Stimulated activated CD4-positive, alpha-beta T cell treated with anti-CD3 and anti-CD28 coated beads, Interleukin-1b, Interleukin-23, amount 100 ng/mL, for 1 hour (primary cell): ENCODE measurements at places on chromosomes 1 and 21.

GRCh38 chr1:205794011-205794730, 18.8 kb downstream of the SLC41A1 start:
- DNase-seq: no peak

GRCh38 chr1:157774412-157774811, 2.5 kb downstream of the FCRL2 start:
- no peak for DNase-seq

DNA sequence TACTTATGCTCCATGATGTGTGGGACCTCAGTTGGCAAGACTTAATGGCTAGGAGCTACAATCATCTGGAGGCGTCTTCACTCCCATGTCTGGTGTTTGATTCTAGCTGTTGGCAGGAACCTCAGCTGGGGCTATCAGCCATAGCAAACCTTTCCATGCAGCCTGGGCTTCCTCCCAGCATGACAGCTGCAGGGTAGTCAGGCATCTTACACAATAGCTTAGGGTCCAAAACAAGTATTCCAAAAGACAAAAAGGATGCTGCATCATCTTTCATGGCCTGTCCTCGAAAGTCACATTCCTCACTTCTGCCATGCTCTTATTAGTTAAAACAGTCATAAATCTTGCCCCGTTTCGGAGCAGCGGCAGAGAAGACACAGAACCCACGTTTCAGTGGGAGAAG, 90.9 kb downstream of the LRRC8C start:
- DNase-seq: no peak

DNA sequence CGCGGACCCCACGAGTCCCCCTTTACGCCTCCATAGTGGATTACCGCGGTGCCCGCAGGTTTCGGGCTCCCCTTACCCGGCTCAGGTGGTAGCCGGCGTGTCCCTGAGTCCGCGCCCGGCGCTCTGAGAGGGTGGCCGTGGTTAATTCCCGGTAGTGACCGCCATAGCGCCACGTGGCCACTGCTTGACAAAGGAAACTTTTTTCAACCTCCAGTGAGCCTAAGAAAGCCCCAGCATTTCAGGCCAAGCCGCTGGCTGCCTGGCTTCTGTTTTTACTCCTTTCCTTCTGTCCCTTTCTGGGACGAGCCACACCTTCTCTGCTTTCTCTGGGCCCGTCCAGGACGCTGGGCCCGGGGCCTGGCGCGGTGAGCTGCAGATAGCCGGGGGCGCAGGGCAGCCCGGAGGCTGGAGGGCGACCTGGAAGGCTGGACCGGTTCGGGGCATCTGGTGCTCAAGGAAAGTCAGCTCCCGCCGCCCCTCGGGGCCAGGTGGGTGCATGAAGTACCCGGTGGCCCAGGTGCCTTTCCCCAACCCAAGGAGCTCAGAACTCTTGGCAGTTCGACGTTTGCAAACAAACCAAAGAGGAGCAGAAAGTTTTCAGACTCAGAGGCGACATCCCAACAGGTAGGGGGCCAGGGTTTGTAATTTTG, 540 bp upstream of the C1orf198 start:
- DNase-seq: no peak

- DNase-seq: no peak
These were observed 297.3 kb upstream of the PROX1 start for GRCh38 chr1:213690341-213690917.

- DNase-seq: no peak
These were observed 34.7 kb upstream of the LRRC3 start for GRCh38 chr21:44420416-44421205.

- no peak for DNase-seq
These were observed 104.5 kb downstream of the POU2F1 start for GRCh38 chr1:167325151-167325550.

GRCh38 chr1:110003747-110004428, 19.3 kb downstream of the AHCYL1 start:
- DNase-seq: no peak

GRCh38 chr1:44228218-44228617, 14.9 kb downstream of the DMAP1 start:
- DNase-seq: no peak

DNA sequence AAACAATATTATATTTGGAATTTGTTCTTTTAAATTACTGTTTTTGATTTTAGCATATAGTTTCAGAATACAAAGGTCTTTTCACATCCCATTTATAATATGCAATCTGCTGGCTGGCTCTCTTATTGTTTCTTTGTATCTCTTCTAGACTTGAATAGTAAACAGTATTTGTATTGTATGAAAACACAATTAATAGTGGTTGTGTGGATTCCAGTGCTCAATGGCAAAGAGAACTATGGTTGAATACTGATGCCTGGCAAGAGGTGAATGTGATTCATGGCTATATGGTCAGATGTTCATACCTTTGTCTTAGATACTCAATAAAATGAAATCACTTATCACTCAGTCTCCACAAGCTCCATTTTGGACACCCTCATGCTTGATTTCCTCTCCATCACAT, 37.2 kb downstream of the OR6Y1 start:
- no peak for DNase-seq

GRCh38 chr21:23801292-23801691, 1806.0 kb downstream of the MRPL39 start:
- DNase-seq: no peak

DNA sequence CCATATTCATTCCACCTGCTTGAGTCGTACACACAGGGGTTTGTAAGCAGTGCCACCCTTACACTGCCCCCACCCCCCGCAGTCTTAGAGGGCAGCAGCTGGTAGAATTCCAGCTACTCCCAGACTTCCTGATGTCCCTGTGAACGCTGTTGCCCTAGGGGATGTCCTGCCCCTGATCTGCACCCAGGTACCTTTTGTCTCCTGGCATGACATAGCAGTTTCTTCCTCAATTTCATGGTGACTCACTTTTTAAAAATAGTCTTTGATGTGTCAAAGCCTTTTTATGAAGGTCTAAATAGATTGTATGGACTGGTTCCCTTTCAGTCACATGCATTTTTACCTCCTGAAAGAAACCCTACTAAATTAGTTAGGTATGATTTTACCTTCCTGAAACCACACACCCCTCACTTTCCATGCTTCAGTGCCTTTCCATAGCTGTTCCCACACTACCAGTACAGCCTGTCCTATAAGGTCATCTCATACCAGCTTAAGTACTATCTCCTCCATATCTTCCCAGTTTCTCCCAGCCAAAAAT, 76.4 kb downstream of the ST3GAL3 start:
- DNase-seq: no peak

- DNase-seq: no peak
These were observed 55.2 kb downstream of the MTR start for GRCh38 chr1:236850077-236850979.

- DNase-seq: no peak
These were observed 85.3 kb upstream of the RGS4 start for GRCh38 chr1:162983671-162984425.

DNA sequence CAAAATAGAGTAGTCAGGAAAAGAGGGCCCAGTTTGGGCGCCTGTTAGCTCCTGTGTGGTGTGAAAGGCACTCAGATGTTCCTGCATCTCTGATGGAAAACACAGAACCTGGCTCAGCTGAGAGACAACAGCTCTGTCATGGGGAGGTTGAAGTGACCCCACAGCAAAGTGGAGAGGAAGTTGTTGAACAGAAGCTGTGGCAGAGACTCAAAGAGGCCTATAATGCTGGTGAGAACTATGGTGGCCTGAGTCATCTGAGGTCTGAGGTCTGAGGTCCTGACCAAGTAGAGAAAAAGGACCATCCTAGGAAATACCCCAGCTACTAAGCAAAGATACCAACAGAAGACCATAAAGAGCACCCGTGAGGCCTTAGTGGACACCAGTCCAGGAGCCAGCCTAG, 45.6 kb upstream of the JAK1 start:
- no peak for DNase-seq

- no peak for DNase-seq
These were observed 860.8 kb upstream of the B3GALT2 start for GRCh38 chr1:194047206-194047605.

GRCh38 chr1:230108580-230108979, 41.5 kb downstream of the GALNT2 start:
- DNase-seq: no peak

GRCh38 chr1:94095112-94095637, 25.8 kb downstream of the ABCA4 start:
- DNase-seq: no peak

DNA sequence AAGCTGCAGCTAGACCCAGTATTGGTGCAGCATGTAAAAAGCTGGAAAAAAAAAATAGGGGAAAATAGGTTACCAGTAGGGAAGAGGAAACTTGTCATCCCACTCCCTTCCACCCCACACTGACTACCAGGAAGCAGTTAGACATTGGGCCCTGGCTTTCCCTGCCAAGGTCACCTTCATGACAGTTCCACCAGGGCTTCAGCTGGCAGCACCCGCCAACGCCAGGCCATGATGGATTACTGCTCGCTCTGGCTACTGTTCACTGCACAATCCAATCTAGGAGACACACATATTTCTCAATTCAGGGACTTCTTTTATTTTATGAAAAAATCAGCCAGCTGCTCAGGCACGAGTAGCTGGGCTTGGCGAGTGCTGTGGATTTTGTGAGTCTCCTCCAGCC, 127.7 kb downstream of the DMRTA2 start:
- no peak for DNase-seq

DNA sequence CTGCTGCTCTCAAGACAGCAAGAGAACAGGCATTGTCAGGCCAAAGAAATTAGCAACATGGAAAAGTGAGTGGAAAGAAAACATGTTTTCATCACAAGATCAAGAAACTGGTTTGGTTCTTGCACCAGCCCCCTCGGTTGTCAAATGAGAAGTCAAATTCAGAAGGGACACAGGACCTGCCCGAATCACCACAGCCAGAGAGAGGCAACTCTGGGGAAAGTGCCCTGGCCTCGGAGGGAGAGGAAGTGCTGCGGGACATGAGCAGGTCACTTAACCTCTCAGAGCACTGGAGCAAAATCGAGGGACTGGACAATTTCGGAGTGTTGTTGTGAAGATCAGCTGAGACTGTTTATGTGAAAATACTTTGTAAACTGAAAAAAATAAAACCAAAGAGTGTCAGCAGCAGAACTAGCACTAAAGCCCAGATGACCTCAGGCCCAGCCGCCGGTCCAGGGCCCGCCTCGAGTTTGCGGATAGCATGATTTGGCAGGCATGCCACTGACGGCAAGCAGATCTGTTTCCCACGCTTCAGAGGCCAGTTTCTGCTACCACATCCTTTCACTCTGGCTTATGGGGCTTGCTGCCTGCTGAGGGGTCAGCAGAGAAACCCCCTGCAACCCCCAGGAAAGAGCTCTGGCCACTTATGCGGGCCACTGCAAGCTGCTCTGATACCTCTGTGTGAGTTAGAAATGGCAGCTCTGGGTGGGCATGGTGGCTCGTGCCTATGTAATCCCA, 32.1 kb downstream of the CD247 start:
- DNase-seq: no peak

DNA sequence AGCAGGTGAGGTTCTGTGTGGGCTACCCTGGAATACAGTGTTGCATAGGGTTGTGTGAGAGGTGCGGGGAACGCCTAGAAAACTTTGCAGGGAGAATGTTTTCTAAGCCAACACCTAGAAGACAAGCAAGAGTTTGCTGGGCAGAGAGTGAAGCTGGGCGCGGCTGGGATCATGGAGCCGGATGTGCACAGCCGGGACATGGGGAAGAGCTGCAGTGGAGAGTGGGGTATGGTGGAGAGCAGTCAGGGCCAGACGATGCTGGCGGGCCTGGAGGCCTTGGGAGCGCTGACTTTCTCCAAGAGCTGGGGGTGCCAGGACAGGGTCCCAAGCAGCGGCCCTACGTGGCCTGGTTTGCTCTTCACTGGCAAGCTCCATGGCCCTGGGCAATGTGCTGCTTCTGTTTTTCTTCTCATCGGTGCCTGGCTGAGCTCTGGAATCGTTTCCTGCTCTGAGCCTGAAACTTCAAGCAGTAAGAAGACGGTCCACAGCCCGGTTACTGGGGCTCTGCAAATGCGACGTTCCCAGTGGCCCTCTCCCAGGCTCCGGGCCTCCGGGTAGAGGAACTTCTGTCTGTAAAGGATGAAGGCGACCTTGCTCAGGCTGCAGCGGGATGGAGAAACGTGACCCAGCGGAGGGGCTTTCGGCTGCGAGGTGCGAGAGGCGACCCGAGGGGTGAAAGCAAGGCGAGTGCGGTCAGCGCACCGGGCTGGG, 51.9 kb upstream of the CD34 start:
- DNase-seq: no peak

DNA sequence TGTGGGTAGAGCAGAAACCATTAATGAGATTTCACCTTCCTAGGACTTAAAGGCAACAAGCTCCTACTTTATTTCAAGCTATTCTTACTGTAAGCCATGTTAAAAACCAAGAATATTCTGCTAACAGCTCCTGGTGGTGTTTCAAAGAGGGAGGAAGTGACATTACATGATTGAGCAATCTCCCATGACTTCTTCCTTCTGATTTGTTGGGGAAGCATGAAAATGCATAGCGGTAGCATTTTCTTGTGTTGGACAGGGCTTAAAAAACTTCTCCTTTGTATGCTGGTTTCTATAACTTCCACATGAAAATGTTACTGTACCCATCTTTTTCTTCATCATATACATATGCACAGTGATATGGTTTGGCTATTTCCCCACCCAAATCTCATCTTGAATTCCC, 297.0 kb upstream of the SNX7 start:
- no peak for DNase-seq

GRCh38 chr1:214384373-214385079, 103.6 kb downstream of the SMYD2 start:
- DNase-seq: no peak

DNA sequence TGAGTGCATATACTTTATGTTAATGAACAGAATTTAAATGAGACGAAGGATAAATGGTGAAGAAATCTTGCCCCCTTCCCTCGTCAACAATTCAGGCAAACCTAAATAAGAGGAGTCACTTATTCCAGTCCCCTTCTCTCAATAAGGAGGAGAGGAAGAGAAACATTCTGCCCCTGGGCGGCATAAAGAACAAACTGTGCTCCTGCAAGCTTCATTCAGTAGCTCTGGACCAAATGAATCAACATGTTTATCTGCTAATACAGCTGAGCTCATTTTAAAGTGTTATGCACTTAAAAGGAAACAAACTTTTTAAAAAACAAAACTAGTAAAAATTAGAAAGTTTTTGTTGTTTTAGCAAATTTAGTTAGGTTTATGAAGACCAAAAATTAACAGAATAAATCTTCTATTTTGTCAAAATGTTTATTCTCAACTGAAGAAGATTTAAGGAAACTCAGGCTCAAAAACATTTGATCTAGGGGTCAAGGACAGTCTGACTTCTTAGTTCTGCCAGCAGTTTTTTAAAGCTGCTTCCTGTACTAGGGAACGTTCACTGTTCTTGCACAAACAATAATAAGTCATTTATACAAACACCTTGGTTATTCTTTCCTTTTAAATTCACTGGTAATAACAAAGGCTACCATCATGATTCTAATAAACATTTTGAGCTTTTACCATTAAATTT, 58.3 kb downstream of the AKT3 start:
- no peak for DNase-seq

- DNase-seq: no peak
These were observed 6.7 kb downstream of the SPRR2E start for GRCh38 chr1:153087652-153088051.
